ENCODE measurements at places on chromosomes 3 and 15.

- DNase-seq: no peak
These were observed 151.1 kb upstream of the PRR20G start for GRCh38 chr3:127438951-127439350.

GRCh38 chr3:80771085-80771484, 990.4 kb downstream of the GBE1 start:
- DNase-seq: peak; percentile 63

DNA sequence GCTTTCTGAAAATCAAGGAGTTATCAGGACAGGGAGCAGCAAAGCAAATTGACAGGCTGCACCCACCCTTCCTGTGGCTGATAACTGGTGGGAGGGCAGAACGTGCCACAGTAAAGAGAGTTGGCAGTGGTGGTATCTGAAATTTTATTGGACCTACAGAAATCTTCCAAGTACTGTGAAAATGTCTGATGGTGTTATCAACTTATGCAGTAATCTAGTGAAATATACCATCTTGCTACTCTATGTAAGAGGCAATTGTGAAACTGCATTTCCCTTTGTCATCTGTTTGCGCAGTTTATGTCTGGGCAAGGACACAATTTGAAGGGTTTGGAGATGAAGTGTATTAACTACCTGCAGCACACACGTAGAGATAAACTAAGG, 1.5 kb downstream of the PLCL2 start:
- DNase-seq: peak; percentile 25

DNA sequence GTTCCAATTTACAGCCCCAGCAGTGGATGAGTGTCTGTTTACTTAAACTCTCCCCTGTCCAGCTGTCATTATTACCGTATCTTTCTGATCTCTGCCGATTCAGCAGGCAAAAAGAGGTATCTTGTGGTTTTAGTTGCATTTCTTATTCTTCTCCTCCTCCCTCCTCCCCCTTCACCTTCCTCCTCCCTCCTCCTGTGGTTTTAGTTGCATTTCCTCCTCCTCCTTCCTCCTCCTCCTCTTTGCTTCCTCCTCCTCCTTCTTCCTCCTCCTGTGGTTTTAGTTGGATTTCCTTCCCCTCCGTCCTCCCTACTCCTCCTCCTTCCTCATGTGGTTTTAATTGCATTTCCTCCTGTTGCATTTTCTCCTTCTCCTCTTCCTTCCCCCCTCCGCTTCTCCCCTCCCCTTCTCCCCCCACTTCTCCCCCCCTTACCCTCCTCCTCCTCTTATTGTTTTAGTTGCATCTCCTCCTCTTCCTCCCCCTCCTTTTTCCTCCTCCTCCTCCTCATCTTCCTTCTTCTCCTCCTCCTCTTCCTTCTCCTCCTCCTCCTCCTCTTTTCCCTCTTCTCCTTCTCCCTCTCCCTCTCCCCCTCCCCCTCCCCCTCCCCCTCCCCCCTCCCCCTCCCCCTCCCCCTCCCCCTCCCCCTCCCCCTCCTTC, 25.3 kb upstream of the VPS33B start:
- DNase-seq: peak; percentile 28

- no peak for DNase-seq
These were observed 14.9 kb downstream of the ZBTB47 start for GRCh38 chr3:42668413-42668760.

DNA sequence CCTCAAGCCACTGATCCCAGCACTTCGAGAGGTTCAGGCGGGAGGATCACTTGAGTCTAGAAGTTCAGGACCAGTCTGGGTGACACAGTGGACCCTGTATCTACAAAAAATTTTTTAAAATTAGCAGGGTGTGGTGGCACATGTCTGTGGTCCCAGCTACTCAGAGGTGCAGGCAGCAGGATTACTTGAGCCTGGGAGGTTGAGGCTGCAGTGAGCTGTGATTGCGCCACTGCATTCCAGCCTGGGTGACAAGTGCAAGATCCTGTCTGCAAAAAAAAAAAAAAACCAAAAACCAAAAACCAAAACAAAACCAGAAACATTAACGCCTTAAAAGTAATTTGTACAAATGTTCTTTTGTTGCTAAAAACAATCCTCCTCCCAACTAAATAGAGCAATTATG, 27.9 kb upstream of the SLC12A8 start:
- peak; percentile 51 for DNase-seq

GRCh38 chr3:9169956-9170850, 79.2 kb downstream of the SRGAP3 start:
- no peak for DNase-seq

GRCh38 chr3:65886391-65886790, 152.3 kb downstream of the MAGI1 start:
- DNase-seq: no peak

GRCh38 chr3:65268426-65268825, 580.6 kb upstream of the ADAMTS9 start:
- peak; percentile 41 for DNase-seq

DNA sequence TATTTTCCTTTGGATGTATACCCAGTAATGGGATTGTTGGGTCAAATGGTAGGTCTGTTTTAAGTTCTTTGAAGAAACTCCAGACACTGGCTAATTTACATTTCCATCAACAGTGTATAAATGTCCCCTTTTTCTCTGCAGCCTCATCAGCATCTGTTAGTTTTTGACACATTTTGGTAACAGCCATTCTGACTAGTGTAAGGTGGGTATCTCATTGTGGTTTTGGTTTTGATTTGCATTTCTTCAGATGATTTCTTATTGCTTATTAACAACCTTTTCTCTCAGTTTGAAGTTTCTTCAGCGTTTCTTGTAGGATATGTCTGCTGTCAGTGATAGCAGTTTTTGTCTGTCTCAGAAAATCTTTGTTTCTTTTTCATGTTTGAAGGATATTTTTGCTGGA, 15.4 kb downstream of the GALK2 start:
- no peak for DNase-seq

DNA sequence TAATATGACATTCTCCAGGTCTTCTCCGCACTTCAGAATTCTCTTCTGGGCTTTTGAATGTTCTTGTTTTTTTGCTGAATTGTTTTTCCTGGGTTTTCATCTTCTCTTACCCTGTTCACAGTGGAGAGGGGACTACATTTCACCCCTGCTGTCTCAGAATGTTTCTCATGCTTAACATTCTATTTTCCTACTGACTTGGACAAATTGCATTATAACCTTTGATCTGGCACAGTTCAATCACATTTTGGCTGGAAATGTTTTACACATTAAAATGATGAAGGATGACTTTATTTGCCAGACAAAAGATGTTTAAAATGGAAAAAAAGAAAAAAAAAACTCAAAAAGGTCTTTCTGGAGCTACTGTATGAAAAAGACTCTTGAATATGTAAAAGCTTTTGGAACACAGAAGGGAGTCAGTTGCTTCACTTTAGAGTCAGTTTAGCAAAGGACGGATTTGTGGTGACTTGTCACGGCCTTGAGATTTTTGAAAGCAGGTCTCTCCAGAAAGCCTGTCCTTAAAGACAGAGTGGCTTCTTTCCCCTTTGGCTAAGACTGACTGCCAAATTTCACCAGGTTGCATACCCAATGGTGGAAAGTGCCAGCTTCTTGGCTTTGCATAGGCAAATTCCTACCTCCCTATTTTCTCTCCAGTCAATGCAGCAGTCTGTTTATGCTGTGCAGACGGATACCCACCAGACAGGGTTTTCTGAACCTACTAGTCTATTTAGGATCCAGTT, 401.0 kb upstream of the TBL1XR1 start:
- DNase-seq: peak; percentile 71

DNA sequence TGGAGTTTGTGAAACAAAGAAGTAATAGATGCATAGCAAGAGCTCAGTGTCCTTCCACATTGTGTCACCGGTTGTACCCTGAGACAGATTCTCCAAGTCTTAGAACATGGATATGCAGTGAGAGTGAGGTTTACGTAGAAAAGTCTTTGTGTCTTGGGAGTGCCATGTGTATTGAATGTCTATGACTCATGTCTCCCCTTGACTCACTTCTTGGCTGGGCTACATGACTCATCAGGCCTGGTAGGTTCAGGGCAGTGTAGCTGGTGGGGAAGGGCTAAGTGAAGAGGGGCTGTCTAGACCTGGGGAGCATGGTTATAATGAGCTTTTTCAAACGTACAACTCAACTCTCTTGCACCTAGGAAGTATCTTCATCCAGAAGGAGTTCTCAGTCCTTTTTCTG, 167.4 kb downstream of the GAP43 start:
- peak; percentile 97 for DNase-seq

DNA sequence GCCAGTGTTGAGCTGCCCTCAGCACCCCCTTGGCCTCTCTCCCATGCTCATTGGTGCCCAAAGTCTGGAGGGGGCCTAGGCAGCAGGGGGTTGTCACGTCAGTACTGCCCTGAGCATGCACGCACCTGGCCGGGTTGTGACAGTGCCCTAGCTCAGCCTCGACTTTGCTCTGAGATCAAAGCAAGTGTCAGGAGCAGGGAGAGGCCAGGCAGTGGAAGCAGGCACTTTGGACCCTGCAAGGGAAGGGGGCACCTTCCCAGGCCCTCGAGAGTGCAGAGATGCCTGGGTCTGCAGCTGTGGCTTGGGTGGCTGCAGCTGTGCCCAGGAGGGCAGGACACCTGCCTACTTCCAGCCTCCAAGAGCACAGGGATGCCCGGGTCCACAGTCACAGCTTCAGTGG, 561.3 kb downstream of the NLGN1 start:
- no peak for DNase-seq

DNA sequence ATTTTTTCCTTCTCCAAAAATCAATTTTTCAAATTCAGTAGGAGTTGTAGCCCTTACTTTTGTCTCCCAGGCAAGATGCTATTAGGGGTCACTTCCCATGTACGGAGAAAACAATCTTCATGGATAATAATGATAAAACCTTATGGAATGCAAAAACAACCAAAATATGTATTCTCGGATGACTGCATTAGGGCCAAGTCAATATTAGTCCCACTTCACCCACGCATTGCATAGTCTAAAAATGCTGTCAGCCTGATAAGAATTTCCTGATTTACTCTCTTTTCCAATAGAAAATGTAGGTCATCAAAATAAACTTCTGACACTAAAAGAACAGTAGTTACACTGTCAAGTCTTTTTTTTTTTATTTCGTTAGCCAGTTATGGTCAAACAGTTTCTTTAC, 2.7 kb downstream of the VGLL3 start:
- peak; percentile 93 for DNase-seq
